ENCODE measurements at places on chromosomes 3 and 15. TPM values are rescaled to one million over a fixed set of nuclear protein-coding genes. Genes with fewer than 3 reads are reported as not detected.

Gene SHISA5
- 139 TPM for total RNA-seq

Gene MEIS2
- total RNA-seq: 8.7 TPM

Gene PTX3
- 1.2 TPM for total RNA-seq

Gene PDZRN3
- total RNA-seq: not detected

Gene GPR176
- total RNA-seq: 10.4 TPM

Gene CYP1A1
- 1.6 TPM for total RNA-seq

Gene KCNMB3
- 1.7 TPM for total RNA-seq

Gene CGNL1
- total RNA-seq: 1.2 TPM

Gene RTP1
- total RNA-seq: not detected

Gene ELL3
- total RNA-seq: 2.2 TPM

Gene FAM240A
- total RNA-seq: not detected

Gene EIF4E3
- total RNA-seq: 3.4 TPM

Gene CHL1
- not detected for total RNA-seq

Gene ENTPD3
- 0.04 TPM for total RNA-seq

Gene AGBL1
- total RNA-seq: not detected

Gene GOLGA6A
- total RNA-seq: 0.05 TPM

Gene EFCC1
- total RNA-seq: 0.03 TPM

Gene PLA2G4D
- not detected for total RNA-seq

Gene EXOSC7
- 49.6 TPM for total RNA-seq

Data from A549 treated with CORT108297 at 1 μM for 4 hours (cell line).